ENCODE measurements at places on chromosomes 13 and 19.

DNA sequence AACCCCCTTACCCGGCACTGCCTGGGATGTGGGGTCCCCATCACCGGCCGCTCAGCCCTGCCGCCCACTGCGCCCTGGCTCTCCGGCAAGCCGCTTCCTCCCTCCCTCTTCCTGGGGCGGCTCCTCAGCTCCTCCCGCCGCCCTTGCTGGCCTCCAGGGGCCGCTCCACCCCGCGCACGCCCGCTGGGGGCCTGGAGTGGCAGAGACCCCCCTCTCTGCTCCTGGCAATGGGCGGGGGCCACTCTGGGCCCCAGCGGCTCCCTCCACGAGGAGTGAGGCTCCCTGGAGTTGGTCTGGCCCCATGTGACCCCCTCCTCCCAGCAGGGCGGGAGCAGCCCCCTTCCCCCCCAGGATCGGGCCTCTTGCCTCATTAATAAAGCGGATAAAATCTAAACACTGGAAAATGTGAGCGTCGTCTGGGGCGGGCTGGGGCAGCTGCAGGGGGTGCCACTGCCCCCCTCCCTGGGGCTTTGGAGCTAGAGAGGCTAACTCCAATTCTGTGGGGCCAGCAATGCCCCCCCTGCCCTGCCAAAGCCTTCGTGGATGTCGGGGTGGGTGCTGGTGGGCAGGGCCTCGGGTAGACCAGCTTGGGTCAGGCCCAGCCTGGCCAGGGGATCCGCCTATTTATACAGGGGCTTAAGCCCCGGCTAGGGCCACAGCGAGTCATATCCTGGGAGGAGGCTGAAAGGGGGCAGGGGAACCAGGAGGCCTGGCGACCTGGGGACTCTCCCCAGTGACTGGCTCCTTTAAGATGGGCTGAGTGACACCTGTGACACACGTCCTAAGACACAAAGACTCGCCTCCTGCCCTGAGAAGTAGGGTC is at the start of gene PTGER1:
PTGER1 (minus strand) TSS at position 104 of the 823 bp plus-strand sequence. CDS start 1,034 bp downstream, outside the sequence.
- no peak for DNase-seq

GRCh38 chr13:108425056-108425455 is 155.5 kb downstream of the TNFSF13B start:
- no peak for DNase-seq

GRCh38 chr13:91328726-91329125 is 18.8 kb upstream of the MIR17HG start:
- DNase-seq: no peak

DNA sequence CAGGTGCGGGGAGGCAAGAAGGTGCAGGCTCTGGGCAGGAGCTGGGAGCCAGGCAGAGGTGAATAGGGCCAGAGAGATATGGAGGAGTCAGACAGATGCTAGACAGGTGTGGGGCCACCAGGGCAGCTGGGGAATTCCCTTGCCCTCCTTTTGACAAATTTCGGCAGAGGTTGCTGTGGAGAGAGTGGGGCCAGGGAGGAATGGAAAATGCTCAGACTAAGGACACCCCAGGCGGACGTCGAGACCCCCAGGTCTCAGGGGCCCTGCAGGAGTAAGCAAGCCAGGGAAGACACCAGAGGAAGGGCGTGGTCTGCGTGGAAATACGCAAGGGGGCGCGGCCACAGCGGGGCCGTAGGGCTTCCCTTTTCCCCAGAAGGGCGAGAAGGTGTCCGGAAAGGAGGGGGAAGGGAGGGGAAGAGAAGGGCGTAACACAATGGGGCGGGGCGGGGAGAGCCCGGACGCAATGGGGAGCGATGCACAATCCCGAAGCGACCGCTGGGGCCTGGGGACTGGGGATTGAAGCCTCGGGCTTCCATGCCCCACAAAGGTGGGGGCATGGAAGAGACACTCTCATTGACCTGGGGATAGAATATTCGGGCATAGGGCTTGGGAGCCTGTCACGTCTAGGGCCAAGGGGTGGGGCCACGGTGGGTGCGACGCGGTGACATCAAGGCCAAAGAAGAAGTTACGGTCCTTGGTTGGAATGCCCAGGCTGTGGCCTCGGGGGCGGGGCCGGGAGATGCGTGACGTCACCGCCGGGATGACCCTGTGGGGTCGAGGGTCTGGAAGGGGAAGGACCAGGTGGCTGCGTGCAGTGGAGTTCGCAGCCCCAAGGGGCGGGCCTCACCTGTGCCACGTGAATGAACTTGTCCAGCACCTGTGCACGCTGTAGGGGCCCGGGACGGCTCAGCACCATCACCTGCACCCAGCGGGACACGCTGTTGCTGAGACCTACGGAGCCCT is 8.2 kb downstream of the RASGRP4 start:
- peak; percentile 55 for DNase-seq

DNA sequence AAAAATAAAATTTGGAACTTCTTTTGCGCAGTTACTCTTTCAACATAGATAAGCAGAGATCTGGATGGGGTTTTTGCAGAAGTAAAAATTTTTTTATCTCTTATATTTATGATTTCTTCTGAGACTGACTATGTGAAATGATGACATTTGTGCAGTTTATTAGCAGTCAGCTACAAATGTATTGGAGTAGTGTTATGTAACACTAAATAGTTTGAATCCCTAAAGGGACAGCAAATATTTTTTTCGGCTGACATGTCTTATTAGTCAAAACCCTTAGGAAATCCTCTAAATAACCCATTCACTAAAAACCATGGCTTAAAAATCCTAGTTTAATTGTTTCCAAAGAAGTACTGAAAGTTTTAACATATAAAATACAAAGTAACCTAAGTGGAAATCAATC is 48.0 kb upstream of the EDNRB start:
- no peak for DNase-seq

- DNase-seq: no peak
These were observed 520.6 kb upstream of the HTR2A start for GRCh38 chr13:47417485-47417884.

DNA sequence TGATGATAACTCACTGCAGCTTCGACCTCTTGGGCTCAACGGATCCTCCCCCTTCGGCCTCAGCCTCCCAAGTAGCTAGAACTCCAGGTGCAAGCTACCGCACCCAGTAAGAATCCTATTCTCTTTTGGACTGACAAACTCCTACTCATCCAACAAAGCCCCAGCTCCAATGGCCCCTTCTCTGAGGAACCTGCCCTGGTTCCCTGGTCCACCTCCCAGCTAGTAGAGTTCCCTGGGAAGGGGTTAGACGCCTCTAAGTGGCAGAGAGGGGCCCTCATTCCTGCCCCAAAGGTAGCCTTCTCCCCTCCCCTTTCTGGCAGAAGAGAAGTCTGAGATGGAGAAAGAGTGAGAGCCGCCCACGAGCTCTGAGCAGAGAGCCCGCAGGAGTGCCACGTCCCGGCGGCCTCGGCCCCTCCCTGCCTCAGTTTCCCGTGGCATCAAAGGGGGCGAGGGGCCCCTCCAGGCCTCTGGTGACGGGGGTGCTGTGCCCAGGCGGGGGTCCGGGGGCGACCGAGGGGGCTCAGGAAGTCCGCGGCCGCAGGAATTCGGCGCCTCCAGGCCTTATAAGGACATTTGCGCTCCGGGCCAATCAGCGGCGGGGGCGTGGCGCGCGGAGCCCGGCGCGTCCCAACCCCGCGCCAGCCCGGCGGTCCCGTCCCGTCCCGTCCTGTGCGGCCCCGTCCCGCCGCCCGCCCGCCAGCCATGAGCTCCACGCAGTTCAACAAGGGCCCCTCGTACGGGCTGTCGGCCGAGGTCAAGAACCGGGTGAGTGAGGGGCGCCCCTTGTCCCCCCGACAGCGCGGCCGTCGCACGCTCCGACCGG is at the start of gene CNN2:
CNN2 (plus strand) TSS at position 649 of the 823 bp plus-strand sequence; CDS start at position 703, 54 bp downstream.
- peak; percentile 74 for DNase-seq

- no peak for DNase-seq
These were observed 60.6 kb downstream of the NDFIP2 start for GRCh38 chr13:79541426-79542049.

GRCh38 chr19:40300668-40301067 is 15.5 kb upstream of the AKT2 start:
- DNase-seq: no peak

DNA sequence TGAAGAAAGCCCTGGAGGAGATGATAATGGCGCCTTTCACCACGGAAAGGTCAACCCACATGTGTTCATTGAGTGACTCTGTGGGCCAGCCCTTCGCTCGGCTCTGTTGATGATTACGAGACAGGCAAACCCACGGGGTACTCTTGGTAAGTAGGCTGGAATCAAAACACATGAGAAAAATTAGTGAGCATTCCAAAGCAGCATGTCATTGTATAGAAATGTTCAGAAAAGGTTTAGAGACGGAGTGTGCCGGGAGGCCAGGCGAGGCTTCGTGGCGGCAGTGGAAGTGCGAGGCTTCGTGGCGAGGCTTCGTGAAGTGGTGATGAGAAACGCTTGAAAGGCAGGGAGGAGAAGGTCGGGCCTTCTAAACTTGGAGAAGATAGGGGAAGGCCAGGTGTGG is 144.3 kb downstream of the ZNF536 start:
- no peak for DNase-seq

DNA sequence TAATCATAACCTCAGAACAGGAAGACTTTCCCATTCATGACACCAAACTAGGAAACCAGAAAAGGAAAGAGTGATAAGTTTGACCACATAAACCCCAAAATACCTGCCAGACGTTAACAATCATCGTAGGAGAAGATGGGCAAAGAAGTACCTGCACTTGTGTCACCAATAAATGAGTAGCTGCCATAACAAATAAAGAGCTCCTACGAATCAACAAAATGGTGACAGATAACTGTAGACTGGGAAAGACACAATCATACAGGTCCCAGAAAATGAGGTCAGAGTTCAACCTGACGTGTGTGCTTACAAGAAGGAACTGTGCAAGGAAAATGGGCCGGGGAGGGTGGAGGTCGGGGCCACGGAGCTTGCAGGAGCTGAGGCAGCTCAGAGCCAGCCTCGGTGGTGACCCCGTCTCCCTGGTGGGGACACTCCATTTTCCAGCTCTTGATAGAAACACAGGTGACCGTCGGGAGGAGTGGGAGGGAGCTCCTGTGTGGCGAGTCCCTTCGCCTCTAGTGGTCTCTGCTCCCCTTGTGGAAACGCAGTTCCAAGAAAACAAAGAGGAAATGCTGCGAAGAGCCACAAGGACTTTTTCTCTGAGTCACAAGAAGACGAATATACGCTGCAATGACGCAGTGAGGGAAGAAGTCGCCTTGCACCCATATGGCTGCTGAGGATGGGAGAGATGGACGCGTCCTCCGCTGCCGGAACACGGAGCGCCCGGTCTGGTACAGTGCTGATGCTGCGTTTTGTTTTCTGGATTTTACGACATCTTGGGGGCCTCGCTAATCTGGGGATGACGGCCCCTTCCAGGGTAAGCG is 9.5 kb downstream of the PIP5K1C start:
- DNase-seq: no peak
